ENCODE measurements at places on chromosomes 2 and 18.

GRCh38 chr2:205235434-205235833, 446.9 kb upstream of the NRP2 start:
- DNase-seq = no peak

DNA sequence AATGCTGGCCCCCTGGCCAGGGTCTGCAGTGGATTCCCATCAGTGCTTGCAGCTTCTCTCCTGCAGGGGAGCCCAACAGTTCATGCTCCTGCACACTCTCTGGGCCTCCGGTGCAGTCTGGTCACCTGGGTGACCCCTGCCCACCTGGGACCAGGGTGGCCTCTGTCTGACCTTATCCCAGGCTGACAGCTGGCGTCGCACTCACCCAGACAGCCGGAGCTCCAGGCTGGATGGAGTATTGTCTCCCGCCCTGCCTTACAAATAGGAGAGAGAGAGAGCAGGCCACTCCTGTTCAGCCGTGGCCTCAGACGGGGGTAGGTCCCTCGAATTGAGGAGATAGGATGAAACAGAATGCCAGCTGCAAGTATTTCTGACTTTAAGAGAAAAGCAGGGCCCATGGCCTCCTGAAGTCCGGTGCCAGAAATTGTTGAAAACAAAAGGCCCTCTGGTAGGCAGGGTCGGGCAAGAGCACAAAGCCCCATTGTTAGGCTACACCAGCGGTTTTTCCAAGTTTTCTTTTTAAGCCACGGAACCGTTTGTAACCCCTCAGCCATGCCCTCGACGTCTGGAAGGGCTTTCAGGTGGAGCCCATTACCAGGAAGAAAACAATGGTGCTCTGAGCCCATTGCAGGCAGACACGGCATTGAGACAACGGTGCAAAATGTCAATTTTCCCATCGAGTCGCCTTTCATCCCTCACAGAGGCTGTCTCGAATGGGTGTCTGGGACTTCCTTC, 258.4 kb downstream of the BCL11A start:
- no peak for DNase-seq

- DNase-seq = no peak
Measured at GRCh38 chr2:202060218-202060617, 12.8 kb upstream of the KIAA2012 start.

DNA sequence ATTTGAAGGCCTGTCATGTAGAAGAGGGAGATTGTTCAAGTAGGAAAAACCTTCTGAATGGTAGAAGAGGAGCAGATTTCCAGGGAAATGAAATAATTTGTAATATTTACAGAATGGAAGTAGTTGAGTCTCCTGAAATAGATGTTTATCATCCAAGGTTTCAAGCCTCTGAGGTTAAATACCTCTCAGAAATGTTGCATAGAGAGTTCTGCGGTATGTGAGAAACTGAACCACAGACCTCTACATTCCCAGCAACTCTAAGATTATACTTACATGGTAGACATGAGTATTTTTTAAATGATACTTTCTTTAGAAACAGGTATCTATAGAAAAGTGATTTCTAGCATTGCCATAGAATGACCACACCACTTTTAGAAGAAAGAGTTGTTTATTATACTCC, 379.8 kb upstream of the FANCL start:
- no peak for DNase-seq

DNA sequence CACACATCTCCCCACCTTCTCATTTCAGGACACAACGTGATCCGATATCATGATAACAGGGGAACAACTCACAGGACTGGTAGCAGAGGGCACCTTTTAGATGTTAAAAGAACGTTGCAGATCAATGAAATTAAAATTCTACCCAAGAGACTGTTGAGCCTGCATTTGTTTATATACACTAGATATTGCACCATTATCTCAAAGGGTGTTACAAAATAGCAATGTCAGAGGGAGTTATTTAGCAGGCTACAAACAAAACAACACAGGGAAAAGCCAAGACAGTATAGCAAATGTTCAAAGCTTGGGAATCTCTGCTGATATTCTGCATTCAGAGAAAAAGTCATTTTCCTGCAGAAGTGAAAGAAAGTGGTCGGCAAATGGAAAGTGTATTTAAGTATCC, 139.5 kb downstream of the MYO5B start:
- DNase-seq = no peak

- DNase-seq = no peak
Measured at GRCh38 chr2:212495046-212495445, 43.6 kb downstream of the ERBB4 start.

GRCh38 chr2:240196716-240197461, 56.4 kb upstream of the OTOS start:
- DNase-seq = no peak

- DNase-seq = no peak
Measured at GRCh38 chr2:5869936-5870335, 177.8 kb downstream of the SOX11 start.

DNA sequence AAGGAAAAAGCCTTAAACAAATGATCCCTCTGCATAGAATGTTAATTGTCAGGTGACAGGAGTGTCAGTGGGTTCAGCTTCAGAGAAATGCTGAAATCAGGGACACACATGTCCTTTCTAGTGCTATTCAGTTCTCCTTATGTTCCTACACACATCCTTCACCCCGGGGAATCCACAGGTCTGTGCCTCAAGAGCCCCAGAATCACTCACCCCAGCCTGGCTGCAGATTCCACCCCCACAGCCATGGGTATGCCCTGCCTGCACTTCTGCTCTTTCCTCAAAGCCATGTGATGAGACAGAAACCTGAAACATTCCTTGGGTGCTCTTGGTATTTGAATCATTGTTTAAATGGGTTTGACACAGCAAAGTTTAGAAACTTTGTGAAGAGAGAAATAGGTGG, 27.4 kb upstream of the FZD7 start:
- DNase-seq = no peak

DNA sequence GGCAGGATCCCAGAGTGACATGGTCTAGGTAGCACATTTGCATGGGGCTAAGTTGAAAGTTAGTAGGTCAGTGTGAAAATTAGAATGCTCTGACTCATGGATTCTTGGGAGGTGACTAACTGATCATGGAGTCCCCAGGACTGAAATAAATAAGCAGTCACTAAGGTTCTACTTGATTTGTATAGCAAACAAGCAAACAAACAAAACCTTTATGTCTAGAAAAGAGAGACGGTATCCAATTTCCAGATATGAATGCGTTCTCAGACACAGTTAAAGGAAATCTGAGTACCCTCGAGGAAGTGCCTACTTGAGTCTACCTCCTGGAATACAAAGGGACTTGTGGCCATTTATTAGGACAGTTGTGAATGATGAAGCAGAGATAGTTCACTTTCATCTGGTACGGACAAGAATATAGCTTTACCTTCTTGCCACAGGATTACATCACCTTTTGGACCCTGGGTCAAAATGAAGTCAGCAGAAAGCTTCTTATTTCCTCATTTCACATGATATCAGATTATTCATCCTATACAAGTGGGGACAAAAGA, 54.3 kb upstream of the AGPS start:
- DNase-seq = no peak

DNA sequence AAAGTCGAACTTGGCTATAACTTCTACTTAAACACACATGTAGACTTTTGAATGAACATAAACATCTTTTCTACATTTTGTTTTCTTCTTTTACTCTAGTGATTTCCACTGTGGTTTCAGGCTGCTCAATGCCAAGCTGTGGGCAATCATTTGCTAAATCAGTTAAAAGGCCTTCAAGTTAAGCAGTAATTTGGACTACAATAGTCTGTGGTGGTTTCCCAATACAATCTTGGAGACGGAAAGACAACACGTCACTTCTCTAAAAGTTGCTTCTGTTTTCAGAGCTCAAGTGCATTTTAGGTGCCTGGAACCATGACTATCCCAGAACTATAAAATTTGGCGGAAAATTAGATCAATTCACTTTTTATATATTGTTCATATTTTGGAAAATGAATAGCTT, 69.4 kb downstream of the TXNL1 start:
- DNase-seq = no peak

GRCh38 chr18:63316612-63317555, 2.7 kb downstream of the BCL2 start:
- DNase-seq = no peak

- DNase-seq = no peak
Measured at GRCh38 chr2:224222974-224223373, 178.9 kb downstream of the FAM124B start.

DNA sequence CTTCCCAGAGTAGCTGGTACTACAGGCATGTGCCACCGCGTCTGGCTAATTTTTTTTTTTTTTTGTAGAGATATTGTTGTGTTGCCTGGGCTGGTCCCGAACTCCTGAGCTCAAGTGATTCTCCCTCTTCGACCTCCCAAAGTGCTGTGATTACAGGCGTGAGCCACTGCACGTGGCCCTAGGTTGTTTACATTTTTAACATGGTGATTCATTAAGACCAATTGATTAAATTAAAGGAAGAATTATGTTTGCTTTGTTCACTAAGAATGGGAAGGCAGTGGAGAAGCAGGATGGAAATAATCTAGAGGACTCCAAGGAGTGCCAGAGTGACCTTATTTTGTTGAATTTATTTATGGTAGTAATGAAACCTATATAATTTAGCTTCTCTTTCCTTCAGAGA, 7.5 kb downstream of the LCLAT1 start:
- DNase-seq = no peak

DNA sequence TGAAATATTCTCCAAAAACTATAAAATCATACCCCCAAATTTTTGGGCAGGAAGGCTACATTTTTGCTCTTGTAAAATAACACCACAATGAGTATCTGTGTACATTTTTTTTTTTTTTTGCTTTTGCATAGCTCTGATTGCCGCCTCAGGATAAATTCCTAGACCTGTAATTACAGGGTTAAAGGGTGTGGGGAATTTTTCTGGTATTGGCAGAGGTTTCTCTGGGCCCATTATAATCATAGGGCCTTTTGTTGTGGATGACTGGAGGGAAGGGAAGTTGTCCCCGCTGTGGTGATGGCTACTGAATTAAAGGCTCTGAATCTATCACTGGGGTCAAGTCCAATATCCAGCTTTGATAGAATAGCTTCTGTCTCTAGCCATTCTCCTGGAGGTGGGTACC, 26.6 kb downstream of the CCDC195 start:
- no peak for DNase-seq

DNA sequence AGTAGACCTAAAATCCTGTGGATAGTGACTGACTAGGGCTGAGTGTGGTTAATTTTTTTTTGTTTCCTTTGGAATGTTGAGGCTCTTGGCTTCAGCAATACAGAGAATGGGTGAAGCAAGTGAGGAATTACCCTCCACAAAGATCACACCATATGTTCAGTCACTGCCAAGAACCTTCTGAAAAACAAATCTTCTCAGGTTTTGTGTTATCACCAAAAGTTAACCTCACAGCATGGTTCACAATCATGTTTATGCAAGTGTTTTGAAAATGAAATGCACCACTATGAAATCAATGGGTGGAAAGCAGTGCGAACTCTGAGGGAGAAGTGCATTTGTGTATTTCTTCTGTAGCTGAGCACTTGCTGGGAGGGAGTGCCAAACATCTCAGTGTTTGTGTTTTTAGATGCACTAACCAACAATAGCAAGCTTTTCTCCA, 44.4 kb downstream of the SPATS2L start:
- no peak for DNase-seq

GRCh38 chr18:24914171-24914525, 437.8 kb downstream of the ZNF521 start:
- DNase-seq = no peak

DNA sequence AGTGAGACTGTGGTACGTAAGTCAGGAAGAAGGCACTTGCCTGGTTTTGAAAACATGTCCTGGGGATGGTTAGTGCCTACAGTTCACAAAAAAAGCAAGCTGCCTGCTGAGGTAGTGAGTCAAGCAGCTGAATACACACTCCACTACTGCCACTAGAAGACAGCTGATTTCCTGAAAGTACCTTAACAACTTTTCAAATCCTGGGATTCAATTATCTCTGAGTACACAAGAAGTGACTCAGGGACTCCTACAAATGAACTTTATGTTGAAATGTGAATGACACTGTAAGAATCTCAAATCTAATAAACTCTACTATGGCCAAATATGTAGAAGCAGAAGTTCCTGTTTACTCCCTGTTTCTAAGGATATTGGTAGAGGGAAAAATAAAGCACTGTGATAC, 58.0 kb upstream of the ARL5A start:
- no peak for DNase-seq

DNA sequence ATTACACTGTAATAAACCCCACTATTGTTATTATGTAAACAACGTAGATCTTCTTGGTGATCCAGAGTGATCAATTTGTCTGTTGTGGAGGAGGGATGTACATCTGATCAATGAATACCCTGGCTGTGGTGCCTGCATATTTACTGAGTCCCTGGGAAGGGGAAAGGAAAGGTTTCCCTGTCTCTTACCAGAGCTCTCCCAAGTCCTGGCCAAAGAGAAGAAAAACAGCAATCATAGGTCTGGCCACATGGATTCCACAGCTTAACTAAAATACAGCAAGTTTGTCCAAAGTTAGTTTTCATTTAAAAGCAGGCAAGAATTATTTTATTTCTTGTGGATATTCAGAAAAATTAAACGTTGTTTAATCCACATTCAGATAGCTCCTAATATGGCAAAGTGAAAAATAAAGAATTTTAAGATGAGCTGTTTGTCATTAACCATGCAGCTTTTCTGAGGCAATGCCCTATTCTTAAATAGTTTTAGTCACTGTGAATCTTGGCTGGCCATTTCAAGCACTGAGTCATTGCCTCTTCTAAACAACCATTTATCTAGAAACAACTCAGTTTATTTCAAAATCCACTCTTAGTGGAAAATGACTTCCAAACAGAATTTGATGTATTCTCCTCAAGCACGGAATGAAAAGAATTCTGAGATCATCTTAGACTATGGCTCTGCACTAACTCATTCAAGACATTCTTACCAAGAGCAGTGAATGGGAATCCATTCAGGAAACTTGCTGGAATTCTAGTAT, 1004.4 kb upstream of the CDH2 start:
- DNase-seq = no peak

- no peak for DNase-seq
Measured at GRCh38 chr2:60098996-60099395, 454.5 kb downstream of the BCL11A start.

DNA sequence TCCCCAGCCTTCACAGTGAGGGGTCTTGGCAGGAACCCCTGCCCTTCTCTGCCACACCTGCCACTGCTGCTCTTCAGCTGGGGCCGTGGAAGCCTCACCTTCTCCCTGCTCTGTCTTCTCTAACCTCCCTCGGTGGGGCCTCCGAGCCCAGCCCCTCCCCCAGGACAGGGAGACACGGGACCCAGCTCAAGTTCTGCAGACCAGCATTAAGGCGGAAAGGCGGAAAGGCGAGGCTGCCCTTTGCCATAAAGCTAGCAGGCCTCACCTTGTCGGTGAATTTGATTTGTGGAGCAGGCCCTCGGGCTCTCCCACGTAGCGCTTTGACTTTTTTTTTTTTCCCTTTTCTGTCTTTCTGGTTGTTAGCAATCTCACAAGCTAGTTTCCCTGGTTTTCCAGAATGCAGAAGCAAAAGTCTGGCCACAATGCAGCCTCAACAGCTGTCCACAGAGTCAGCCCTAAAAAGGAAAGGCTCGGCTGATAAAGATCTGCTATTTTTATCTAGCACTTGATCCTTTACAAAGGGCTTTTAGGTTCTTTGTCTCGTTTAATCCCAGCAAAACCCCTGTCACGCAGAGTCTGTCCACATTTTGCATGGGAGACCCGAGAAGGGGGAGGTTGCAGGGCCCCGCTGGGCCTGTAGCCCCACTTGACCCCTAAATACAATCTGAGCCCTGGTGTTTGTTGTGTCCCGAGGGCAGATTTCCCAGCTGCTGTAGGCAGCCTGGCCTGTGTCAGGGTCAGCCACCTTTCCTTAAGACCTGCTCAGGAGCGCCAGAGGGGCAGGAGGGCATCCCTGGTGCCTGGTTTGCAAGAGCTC, 6.0 kb downstream of the ITM2C start:
- DNase-seq = no peak
